Fibroblast of the conjunctiva (primary cell): ENCODE measurements at places on chromosomes 2 and 18.
A peak's percentile ranks its signal among the peaks of the same experiment; 100 is the strongest.

DNA sequence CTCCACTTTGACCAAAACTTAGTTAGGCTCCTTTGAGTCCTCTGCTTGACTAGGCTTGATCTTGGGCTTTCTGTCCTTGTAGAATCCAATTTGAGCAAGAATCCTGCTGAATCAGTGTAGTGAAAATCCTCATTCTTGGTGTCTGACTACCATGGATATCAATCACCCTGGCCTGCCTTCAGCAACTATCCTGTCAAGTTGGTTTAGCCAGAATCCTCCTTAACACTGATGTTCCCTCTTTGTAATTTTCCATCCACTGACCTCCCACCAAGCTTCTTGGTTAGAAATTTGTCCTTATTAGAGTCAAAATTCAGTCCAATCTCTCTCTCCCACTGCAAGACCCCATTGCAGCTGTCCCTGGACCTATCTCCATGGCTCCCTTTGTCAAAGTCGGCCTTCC is 494 bp upstream of the RBM45 start:
- no peak for DNase-seq

DNA sequence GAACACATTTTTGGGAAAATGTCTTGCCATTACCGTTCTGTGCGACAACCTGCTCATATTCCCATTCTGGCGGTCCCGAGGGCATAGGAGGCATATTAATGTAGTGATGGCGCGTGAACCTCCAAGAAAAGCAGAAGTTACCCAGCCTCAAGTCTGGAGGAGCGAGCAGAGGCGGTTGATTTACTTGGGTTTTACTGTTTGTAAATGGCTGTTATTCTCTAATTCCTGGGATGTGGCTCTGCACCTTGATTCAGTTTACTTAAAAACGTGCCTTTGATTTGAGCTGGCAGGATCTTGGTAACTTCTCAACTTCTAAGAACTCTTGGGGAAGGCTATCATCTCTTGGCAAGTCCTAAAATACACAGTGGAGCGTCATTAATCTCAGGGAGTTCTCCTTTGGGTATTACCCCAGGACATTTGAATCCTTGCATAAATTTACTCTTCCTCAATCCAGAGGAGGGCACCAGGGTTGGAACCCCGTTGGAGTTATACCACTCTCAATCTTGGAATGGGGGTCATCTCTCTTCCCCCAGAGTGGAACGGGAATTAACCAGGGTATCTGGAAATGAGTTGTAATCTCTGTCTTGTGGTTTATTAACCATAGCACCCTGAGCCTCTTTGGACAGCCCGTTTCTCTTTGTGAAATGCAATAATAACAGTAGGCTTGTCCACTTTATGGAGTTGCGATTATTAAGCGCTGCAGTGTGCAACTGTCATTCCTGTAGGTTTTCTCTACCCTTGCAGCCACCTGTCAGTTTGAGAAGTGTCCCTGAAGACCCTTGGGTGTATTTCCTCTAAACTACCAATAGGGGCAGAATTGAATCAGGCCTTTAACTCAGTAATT is 2.1 kb downstream of the HK2 start:
- no peak for DNase-seq

DNA sequence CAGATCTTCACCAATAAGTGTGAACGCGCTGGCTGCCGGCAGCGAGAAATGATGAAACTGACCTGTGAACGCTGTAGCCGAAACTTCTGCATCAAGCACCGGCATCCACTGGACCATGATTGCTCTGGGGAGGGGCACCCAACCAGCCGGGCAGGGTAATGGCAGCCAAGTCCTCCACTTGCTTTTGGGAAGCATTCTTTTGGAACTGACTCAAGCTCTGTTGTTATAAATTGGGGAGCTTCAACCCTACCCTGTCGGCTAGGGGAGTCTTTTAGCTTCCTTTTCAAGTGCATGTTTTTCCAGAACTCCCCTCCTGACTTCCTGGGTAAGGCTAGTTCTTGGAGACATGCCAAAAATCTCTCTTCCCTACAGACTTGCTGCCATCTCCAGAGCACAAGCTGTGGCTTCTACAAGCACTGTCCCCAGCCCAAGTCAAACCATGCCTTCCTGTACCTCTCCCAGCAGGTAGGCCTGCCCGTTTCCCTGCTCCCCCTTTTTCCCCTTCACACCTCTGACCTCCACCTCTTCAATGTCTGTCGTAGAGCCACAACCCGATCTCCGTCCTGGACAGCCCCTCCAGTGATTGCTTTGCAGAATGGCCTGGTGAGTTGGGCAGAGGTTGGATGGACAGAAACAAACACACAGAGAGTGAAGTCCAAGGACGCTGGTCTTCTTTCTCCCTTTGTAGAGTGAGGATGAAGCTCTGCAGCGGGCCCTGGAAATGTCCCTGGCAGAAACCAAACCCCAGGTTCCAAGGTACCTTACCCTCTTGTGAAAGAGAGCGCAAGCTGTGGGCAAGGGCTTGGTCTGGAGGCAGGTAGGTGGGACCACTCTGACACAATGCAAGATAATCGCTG is 1.5 kb downstream of the ZFAND2B start:
- DNase-seq: no peak

GRCh38 chr2:58606799-58607198 is 365.7 kb upstream of the FANCL start:
- DNase-seq: peak; percentile 68

GRCh38 chr2:58951722-58952121 is 710.6 kb upstream of the FANCL start:
- DNase-seq: no peak

DNA sequence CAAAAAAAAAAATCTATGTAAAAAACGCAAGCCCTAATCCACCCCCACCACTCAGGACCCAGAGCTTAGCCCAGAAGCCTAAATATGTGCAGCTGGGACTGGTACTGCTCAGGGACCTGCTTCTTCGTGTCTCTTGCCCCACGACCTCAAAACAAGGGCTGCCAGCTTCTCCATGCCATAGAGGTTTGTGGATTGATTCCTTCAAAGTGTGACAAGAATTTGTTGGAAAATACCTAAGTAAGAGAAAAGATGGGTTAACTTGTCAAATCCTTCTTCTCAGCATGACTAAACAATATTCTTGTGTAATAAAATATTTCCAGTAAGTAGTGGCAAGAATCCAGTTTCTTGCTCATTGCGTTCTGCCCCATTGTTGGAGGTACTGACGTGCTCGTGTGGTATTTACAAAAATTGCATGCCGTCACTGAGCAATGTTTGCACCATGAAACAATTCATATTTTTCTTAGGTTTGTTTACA is 825 bp upstream of the SCYGR1 start:
- peak; percentile 85 for DNase-seq

DNA sequence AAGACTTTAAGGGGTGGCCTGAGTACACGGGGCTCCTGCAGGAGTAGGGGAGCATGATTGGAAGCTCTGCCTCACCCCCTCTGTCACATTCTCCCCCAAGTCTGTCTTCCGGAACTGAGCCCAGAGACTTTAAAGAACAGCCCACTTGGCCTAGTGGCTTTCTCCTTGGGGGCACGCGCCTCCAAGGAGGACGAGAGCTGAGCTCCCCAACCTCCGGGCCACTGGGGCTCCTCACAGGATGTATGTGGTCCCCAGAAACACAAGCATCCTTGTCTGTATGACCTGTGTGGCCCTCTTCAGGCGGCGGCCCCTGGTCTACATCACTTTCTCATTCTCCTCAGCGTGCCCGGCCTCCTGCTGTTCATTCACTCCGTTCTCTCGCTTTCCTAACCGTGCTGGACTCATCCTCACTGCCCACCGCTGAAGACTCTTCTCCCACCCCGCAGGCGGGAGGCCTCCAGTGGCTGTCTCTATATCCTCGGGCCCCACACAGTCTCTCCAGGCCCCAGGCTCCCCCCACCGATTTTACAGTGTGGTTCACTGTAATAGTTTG is 23.7 kb downstream of the KCNF1 start:
- no peak for DNase-seq

DNA sequence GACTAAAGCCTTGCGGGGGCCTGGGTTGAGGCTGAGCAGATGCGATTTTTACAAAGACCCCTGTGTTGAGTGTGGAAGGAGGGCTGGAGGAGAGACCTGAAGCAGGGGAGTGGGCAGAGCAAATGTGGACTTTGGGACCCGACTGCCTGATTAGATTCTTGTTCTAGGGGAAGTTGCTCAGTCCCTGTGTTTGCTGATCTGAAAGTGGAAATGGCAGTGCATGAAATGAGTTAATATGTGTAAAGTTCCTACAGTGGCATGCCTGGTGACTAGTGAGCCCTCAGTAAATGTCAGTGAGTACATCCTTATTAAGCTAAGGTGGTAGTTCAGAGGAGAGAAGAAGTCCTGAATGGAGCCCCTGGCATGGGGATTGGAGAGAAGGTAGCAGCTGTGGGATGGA is 52.3 kb downstream of the ARMC9 start:
- no peak for DNase-seq

DNA sequence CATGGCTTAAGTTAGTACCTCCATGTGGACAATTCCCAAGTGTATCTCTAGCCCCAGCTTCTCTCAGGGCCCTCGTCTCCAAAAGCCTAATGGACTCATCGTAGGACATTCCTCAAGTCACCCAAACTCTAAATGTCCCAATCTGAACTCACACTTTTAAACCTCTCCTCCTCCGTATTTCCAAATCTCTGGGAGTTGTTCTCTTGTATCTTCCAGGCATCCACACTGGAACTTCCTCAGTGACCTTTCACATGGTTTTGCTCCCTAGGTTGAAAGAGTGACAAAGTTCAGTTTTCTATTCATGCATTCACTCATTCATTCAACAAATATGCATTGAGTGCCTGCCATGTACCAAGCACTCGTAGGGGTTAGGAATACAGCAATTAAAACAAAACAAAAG is 220.2 kb downstream of the ALPK2 start:
- no peak for DNase-seq

GRCh38 chr18:72672364-72673184 is 128.4 kb upstream of the CBLN2 start:
- peak; percentile 17 for DNase-seq

DNA sequence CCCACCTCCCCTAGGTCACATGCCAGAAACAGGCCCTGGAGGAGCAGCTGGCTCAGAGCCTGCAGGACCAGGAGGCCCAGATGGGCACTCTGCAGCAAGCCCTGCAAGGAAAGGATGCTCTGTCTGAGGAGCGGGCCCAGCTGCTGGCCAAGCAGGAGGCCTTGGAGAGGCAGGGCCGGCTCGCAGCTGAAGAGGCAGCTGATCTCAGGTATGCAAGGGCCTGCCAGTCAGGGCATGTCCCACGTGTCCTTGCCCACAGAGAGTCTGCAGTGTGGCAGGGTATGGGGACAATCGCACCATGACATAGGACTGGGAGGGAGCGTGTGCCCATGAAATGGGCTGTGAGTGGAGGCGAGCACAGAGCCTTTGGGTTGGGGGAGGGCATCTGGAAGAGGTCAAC is 39.9 kb downstream of the CROCC2 start:
- DNase-seq: no peak

- DNase-seq: no peak
Measured at GRCh38 chr18:2917259-2918047, 70.6 kb downstream of the EMILIN2 start.

- no peak for DNase-seq
Measured at GRCh38 chr18:23779696-23780303, 90.5 kb downstream of the LAMA3 start.

DNA sequence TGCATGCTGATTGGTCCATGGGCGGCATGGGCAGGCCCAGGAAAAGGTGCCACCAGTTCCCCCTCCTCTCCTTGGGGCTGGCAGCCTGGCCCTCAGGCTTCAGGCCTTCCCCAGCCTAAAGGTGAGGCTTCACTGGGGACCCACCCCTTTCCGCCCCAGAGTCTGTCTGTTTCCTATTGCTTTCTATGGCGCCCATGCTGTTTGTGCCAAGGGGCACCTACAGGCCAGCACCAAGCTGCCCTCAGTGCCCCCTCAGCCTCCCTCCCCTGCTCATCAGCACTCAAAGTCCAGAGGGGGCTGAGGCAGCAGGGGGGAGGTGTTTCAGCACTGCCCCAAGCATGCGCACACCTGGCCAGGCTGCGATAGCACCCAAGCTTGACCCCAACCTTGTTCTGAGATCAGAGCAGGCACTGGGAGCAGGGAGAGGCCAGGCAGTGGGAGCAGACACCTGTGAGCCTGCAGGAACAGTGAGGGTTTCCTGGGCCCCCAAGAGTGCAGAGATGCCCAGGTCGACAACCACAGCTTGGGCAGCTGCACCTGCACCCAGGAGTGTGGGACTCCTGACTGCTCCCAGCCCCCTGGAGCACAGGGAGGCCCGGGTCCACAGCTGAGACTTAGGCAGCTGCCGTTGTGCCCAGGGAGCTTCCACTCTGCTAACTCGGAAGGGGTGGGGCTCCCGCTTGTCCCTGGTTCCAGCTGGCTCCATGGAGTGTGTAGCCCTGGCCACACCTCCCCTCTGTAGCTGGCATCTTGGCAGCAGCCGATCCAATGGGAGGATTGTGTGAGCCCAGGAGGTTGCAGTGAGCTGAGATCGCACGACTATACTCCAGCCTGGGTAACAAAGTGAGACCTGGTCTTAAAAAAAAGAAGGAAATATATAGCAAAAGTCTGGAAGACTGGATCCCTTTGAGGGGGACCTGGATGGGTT is 69.1 kb downstream of the NCAPH start:
- no peak for DNase-seq

DNA sequence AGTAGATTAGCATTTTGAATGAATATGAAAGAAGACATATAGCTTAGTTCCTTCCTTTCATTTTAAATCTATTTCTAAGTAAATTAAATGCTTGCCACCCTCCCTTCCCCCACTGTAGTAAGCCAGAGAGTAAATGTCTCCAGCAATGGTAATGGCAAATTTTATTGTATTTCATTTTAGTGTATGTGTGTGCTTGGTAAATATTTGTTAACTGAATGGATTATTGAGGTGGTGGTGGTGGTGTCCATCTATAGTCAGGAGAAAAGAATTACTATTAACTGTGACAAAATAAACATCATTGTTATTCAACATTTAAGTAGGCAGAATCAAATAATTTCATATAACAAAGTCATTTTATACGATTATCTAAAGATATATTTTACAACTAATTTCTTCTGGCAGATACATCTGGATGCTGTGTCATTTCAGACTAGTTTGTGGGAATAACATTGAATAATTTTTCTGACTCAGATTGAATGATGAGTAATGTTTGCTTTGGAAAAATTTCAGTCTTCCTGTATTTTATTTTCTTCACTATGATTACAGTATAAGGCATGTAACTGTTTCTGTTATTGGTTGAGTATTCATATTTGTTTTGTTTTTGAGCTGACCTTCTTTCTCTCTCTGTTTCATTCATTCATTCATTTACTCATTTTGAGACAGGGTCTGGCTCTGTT is 18.3 kb downstream of the ASXL3 start:
- DNase-seq: peak; percentile 10

- no peak for DNase-seq
Measured at GRCh38 chr2:55408098-55408882, 11.4 kb downstream of the CCDC88A start.

DNA sequence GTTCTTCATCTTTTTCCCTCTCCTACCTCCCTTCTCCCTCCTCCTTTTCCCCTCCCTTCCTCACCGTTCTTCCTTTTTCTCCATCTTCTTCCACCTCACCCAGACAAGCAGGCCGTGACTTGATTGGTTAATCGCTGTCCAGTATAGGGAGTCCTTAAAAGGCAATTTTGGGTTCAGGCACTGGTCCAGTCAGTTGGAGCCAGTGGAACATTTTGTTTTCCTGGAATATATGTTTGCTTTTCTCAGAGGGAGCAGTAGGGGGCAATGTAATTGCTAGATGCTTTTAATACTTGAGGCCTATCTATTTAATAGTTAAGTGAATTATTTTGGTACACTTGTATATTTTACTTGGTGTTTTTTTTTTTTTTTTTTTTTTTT is 15.0 kb downstream of the ELAC1 start:
- DNase-seq: no peak
